ENCODE measurements at places on chromosomes 2 and 18.

GRCh38 chr2:156511122-156511521 is 74.9 kb downstream of the GPD2 start:
- no peak for DNase-seq

DNA sequence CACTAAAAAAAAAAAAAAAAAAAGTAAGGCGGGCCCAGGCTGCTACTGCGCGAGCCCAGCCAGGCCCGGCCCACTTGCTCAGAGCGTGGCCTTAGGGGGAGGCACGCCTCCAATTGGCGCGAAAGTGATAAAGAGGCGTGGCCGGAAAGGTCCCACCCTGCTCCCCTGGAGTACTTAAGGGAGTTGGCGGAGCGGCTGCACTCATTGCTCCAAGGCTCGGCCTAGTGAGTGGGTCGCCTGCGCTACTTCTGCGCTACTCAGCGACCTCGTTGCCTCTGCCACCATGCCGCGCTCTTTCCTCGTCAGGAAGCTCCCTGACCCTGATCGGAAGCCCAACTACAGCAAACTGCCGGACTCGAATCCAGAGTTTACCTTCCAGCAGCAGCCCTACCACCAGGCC is 36.9 kb downstream of the UNC80 start:
- DNase-seq, result no peak

DNA sequence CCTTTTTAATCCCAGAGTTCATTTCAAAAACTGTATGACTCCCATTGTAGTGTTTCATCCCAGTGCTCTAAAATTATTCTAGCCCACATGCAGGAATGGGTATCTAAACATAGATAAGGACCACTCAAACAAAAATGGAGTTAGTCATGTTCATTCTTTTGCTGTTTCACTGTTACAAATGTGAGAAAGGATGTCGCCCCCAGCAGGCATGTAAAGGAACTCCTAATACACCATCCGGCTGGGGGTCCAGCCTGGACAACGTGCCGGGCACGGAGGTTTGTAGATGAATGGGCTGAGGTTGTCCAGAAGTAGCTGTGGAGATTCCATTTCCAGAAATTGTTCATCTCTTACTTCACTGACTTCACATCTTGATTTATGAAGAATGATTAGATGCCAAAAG is 101.9 kb upstream of the RAB12 start:
- no peak for DNase-seq

- no peak for DNase-seq
Measured at GRCh38 chr2:173226899-173227698, 127.6 kb upstream of the CDCA7 start.

GRCh38 chr2:205904873-205905272 is 181.1 kb downstream of the INO80D start:
- no peak for DNase-seq

DNA sequence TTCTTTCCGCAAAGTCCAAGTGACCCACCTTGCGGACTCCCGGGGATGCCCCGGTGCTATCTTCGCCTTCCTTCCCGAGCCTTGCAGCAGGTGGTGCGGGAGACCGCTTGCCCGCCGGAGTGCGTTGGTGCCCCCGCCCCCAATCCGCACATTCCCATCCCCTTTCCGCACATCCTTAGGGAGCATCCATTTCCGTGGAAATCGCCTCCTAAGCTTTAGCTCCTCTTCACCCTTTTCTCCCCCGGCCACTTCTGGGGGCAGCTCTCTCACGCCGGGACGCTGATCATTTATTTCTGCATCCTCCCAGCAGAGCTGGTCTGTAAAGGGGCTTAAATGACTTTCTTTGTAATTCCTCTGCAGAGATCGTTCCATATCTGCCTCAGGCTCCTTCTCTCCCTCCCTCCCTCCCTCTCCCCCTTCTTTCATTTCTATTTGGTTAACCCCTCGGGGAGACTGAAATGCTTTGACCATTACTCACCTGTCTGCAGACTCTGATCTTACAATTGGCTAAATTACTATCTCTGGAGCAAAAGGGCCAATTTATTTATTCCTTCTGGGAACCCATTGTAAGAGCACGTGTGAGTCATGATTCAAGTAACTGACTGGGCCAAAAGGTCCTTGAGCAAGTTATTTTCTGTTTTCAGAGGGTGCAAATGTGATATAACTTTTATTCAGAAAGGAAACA is 1.3 kb upstream of the LYPD1 start:
- no peak for DNase-seq

- no peak for DNase-seq
Measured at GRCh38 chr2:33215299-33215698, 261.1 kb upstream of the RASGRP3 start.

GRCh38 chr2:165113414-165113813 is 90.4 kb downstream of the SCN3A start:
- no peak for DNase-seq

DNA sequence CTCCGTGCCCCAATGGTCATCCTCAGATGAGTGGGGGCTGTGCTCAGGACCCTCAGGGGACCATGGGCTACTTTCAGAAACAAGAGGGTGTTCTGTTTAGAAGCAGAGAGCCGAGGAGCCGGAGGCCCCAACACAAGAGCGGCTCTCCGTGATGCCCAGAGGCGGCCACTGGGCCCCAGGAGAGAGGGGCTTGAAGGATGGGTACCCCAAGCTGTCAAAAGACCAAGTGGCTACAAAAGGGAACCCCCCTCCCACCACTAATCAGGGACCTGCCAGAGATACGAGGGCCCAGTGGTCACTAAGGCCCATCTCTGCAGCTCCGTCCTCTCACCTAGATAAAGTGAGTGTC is 93.6 kb downstream of the HDAC4 start:
- DNase-seq, result no peak

- DNase-seq, result no peak
Measured at GRCh38 chr2:109260886-109261700, 132.1 kb downstream of the SH3RF3 start.

GRCh38 chr2:228927028-228928010 is 343.8 kb downstream of the PID1 start:
- no peak for DNase-seq

DNA sequence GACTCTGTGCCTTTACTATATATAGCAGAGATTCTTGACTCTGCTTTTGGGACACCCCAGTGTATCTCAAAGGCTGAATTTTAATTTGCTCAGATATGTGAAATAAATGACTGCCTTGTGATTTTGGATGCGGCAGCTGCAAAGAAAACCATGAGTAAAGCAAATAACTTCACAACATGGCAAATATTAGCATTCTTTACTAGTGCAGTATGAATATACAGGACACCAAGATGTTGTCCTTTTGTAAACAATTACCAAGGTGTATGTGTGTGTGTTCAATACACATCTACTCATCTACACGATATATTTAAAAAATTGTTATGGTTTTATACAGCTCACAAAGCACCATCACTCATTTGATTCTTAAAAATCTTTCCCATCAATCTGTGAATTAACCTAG is 70.6 kb upstream of the TCF4 start:
- no peak for DNase-seq

DNA sequence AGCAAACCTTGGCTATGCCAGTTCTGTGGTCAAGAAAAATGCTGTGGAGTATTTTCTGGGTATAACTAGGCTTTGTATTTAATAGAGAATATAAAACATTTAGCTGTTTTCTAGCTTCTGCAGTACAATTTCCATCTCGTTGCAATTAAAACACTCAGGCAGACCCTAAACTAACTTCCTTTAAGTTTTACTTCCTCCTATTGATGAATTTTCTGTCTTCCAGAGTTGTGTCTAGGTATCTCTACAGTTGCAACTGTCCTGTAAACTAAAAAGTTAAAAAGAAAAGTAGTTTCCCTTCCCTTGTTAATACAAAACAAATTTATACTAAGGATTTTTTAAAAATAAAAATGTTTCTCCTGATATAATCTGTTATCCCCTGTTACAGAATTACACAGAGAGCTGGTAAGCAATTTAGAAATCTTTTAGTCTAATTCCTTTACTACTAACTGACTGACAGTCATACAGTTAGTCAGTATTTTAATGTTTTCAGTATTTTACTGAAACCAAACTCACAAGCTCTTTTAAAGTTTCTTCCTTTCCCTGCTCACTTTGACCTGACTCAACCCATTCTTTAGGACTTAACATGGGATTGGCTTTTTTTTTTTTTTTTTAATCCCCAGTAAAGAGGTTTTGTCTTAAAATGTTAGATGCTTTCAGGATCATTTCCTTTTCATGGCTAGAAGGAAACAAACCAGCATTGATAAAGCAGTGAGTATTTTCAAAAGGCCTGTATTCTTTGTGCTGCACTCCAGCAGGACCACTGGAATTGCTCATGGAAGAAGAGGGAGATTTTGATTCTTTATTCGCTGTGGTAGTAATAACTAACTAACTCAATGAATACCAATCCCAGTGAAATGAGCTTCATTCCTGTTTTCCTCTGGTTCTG is 22.9 kb downstream of the ITGAV start:
- no peak for DNase-seq

DNA sequence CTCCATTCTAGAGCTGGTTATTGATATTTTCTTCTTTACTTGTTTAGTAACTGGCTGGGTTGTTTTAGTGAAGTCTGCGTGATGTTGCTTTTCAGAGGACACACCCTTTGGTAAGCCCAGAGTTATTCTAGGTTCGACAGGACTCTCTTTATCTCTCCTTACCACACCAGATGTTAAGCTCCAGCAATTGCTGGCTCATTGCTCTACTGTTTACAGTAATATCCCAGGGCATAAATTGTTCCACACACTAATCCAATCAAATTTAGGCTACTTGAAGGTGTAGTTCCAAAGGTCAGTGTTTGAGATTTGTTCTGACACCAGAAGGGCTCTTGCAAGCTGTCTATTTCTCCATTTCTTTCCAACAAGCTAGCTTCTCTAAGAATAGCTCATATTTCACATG is 506.6 kb downstream of the NR4A2 start:
- DNase-seq, result no peak

DNA sequence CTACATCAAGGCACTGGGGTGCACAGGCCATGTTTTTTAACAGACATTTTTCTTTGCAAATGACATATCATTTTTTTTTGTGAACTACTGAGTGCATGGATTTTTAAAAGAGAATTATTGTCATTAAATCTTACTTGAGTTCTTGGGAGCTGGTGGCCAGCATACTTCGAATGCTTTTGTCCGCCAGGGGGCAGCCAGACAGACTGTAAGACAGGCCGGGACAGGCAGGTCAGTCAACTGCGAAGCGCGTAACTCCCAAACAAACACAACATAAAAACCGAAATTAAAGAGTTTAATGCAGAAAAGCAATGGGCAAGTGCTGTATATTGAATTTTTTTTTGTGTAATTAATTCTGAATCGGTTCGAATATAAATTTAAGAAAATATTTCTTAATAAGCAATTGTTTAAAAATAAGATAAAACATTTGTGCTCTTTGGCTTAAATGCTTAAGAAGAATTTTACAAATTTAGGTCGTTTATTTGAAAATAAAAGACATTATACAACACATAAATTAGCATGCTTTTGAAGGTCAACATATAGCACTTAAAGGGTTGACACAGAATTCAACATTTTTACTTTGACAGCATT is 142.2 kb upstream of the PXDN start:
- DNase-seq, result no peak

- DNase-seq, result no peak
Measured at GRCh38 chr2:79910643-79911042, 393.9 kb downstream of the LRRTM1 start.

DNA sequence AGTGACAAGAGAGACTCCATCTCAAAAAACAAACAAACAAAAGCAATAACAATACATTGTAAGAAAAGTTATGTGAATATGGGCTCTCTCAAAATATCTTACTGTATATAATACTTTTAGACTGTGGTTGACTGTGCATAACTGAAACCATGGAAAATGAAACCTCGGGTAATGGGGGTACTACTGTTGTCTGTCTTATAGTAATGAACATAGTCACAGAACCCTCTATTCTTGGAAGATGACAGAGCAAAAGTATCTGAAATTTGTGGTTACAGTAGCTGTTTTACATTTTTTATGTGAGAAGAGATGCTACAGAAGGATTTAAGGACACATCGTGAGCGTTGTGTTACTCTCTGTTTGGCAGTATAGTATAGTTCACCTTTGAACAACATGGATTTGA is 60.5 kb downstream of the MAP4K4 start:
- no peak for DNase-seq

GRCh38 chr2:222708274-222708710 is 36.8 kb downstream of the MOGAT1 start:
- peak; percentile 59 for DNase-seq

DNA sequence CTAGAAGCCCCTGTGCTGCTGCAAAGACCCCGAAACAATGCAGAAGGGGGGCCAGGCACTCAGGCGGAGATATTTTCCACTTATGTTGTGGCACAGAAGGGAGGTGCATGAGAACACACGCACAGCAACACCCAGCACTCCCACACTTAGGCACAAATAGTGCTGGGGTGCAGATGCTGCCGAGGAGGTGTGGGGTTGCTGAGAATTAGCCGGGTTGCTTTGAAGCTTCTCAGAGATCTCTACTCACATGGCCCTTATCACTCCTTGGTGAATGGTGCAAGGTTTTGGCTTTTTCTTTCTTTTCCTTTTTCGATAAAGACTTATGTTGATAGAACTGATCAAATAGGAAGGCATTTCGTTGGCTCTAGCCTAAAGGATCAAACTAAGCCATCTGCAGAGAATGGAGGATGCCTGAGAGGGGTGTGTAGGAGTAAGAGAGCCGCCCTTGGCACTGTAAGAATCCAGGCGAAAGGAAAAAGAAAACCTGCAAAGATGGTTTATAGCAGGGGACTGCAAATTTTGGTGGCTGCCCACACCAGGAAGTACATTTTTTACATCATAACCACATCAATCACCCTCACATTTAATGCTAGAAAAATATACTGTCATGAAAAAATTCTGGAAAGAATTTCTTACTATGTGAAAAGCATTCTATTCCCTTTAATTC is 27.9 kb upstream of the FHL2 start:
- no peak for DNase-seq

GRCh38 chr18:39274535-39274934 is 1708.9 kb upstream of the CELF4 start:
- no peak for DNase-seq

GRCh38 chr18:44537526-44537925 is 143.2 kb upstream of the SETBP1 start:
- no peak for DNase-seq

GRCh38 chr2:69300650-69301049 is 86.4 kb downstream of the GFPT1 start:
- DNase-seq, result no peak

- no peak for DNase-seq
Measured at GRCh38 chr2:176001281-176001915, 669 bp downstream of the LNPK start.

GRCh38 chr2:73297151-73297559 is 3.8 kb upstream of the EGR4 start:
- DNase-seq, result no peak

- no peak for DNase-seq
Measured at GRCh38 chr18:21331065-21331464, 89.0 kb downstream of the GREB1L start.
